ENCODE measurements at places on chromosomes 5 and 9. TPM values are rescaled to one million over a fixed set of nuclear protein-coding genes. Genes with fewer than 3 reads are reported as not detected.

The GRM6 gene
- not detected for total RNA-seq

DNA sequence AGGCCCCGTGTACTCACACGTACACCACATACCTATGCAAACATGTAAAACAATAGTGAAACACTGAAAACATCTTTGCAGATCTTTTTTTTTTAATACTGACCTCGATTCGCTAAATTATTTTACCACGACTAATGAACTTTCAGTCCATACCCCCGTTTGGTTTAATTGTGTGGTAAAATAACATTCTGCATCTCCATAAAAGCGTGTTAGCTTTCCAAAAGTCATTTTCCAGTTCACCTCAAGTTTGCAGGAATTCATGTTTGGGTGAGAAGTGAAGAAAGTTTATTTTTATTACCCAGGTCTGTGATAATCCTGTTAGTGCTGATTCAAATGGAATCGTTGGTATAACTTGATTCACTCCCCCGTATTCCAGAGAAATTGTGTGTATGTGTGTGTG, 652 bp downstream of the ARSK start:
- no peaks in the 10 kb centered on the region for H3K27me3 ChIP-seq
- no peaks in the 10 kb centered on the region for H3K36me3 ChIP-seq
- peak overlapping the region; percentile 77 for H3K27ac ChIP-seq
- peaks cover 7% of the 10 kb centered on the region for H3K4me1 ChIP-seq
- no peak for DNase-seq

The LCN2 gene
- total RNA-seq = 3.6 TPM

GRCh38 chr5:146240951-146241350, 37.5 kb downstream of the RBM27 start:
- H3K4me3 ChIP-seq = no peak overlapping the region
- H3K36me3 ChIP-seq = no peaks in the 10 kb centered on the region
- no peaks in the 10 kb centered on the region for H3K27me3 ChIP-seq
- peaks cover 3% of the 10 kb centered on the region for H3K4me1 ChIP-seq

The SLC25A2 gene
- total RNA-seq = not detected

GRCh38 chr5:22596404-22596970, 256.7 kb downstream of the CDH12 start:
- no peaks in the 10 kb centered on the region for H3K4me1 ChIP-seq
- no peak overlapping the region for H3K4me3 ChIP-seq
- no peaks in the 10 kb centered on the region for H3K36me3 ChIP-seq
- no peak overlapping the region for H3K27ac ChIP-seq

GRCh38 chr5:6604946-6605345, 27.9 kb downstream of the NSUN2 start:
- H3K27me3 ChIP-seq = no peaks in the 10 kb centered on the region
- no peaks in the 10 kb centered on the region for H3K36me3 ChIP-seq
- no peak overlapping the region for H3K4me3 ChIP-seq
- no peaks in the 10 kb centered on the region for H3K4me1 ChIP-seq

The PELO gene
- total RNA-seq = 11.3 TPM

DNA sequence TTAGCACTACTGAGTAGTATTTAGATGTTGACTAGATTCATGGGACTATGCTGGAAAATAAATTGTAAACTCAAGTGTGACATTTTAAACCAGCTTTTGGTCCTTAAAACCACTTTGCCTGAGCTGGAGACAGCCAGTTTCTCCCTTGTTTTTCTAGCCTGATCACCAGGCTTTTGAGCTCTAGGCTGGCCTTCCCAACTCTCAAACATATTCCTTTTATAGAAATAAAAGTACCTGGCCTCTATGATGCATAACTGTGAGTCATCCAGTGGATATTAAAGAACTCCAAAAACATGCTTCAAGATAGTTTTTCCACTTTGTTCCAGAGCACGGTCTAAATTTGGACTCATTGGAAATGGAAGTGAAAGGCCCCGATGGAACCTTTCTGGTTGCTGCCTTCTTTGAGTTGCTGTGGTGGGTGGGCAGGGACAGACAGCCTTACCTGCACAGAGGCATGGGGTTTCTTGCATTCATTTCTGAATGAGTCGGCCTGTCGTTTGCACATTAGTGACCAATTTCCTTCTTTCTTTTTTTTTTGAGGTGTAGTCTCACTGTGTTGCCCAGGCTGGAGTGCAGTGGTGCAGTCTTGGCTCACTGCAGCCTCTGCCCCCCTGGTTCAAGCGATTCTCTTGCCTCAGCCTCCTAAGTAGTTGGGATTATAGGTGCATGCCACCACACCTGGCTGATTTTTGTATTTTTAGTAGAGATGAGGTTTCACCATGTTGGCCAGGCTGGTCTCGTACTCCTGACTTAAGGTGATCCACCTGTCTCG, 43.1 kb downstream of the TRIO start:
- no peak for DNase-seq
- no peaks in the 10 kb centered on the region for H3K36me3 ChIP-seq
- H3K27me3 ChIP-seq = no peaks in the 10 kb centered on the region

The GPR151 gene
- not detected for total RNA-seq

The CCNI2 gene
- total RNA-seq = not detected

DNA sequence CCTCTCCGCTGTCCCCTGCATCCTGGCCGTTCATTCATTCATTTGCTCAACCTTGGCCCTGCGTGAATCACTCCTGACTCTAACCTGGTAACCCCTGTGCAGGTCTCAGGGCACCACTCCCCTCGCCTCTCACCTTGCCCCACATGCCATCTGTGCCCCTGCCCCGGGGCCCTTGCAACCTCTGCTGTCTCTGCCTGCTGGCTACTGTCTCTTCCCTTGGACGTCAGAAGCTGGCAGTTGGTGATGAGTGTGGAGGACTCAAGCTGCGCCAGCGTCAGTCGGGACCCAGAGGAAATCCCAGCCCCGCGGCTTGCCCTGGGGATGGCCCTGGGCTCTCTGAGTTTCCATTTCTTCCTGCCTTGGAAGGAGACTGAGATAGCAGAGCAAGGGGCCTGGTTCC, 154.9 kb downstream of the OLFM1 start:
- DNase-seq = no peak
- H3K4me1 ChIP-seq = no peaks in the 10 kb centered on the region
- H3K27ac ChIP-seq = no peak overlapping the region

- no peaks in the 10 kb centered on the region for H3K4me1 ChIP-seq
- no peak for DNase-seq
- H3K27me3 ChIP-seq = no peaks in the 10 kb centered on the region
- H3K4me3 ChIP-seq = no peak overlapping the region
- no peak overlapping the region for H3K27ac ChIP-seq
- H3K36me3 ChIP-seq = no peaks in the 10 kb centered on the region
Measured at GRCh38 chr9:11016081-11016480, 403.3 kb upstream of the PTPRD start.

- DNase-seq = no peak
- H3K27ac ChIP-seq = no peak overlapping the region
- H3K4me3 ChIP-seq = no peak overlapping the region
- H3K36me3 ChIP-seq = no peaks in the 10 kb centered on the region
Measured at GRCh38 chr5:175696139-175696854, 38.4 kb downstream of the HRH2 start.

- H3K27me3 ChIP-seq = no peaks in the 10 kb centered on the region
- no peak overlapping the region for H3K27ac ChIP-seq
- no peak for DNase-seq
- H3K4me1 ChIP-seq = peaks cover 8% of the 10 kb centered on the region
Measured at GRCh38 chr5:56128113-56128512, 105.0 kb downstream of the ANKRD55 start.

The SH3GL2 gene
- total RNA-seq = 0.85 TPM

DNA sequence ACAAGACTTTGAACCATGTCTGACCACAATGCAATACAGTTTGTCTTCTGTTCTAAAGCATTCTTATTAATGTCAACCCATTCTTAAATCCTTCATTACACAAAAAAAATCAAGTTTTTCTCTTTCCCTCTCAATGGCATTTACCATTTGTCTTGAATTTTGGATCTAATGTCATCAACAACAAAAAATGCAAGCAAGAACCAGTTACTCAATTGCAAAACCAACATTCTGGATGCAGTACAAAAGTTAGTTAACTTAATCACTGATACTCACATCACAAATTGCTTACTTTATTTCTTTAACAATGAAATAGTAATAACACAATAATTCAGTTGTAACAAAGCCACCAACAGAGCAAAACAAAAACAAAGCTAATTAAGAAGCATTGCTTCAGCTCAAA, 6.0 kb downstream of the C9orf40 start:
- H3K36me3 ChIP-seq = no peaks in the 10 kb centered on the region
- no peak overlapping the region for H3K27ac ChIP-seq
- no peak for DNase-seq
- no peaks in the 10 kb centered on the region for H3K4me1 ChIP-seq

DNA sequence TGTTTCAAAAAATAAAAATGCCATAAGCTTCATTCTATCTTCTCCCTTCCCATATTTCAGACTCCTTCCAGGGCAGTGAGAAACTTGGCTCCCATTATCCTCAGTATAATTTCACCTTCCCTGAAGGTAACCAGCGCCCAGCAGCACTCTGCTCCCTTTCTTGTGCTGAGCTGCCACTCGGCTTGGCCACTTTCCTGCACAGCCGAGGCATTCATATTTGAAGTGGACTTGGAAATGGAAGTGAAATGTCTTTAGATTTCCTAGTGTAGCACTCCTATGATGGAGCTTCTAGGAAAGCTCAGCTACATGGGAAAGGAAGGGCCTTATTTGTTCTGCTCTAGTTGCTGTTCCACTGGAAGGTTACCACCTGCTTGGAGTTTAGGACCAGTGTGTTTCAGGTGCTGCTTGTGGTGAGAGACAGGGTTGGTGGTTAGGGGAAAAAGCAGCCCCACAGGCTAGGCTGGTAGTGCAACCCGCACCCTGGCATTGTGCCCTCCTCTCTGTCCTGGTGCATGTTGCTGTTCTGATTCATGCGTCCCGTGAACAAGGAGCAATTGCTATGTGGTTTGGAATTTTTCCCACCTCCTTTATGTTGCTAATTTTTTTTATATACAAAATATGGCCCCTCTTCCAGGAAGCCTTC, 53.8 kb downstream of the RAD23B start:
- H3K4me3 ChIP-seq = no peak overlapping the region
- no peak for DNase-seq
- no peak overlapping the region for H3K27ac ChIP-seq
- H3K27me3 ChIP-seq = no peaks in the 10 kb centered on the region
- H3K36me3 ChIP-seq = no peaks in the 10 kb centered on the region

The CCDC69 gene
- total RNA-seq = 23.0 TPM

DNA sequence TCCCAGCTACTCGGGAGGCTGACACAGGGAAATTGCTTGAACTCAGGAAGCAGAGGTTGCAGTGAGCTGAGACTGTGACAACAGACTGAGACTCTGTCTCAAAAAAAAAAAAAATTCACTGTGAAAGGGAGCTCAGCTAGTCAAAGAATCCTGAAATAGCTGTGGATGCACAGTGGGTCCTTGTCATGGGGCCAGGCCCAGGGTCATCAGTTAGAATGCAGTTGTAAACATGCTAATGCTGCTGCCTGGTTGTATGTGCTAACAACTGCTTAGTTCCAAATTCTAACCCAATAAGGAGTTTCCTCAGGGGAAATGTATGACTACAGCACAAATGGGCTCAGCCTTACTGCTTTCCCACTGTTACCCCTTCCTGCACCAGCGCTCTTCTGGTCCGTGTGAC, 84.0 kb downstream of the PALM2AKAP2 start:
- DNase-seq = no peak
- H3K27ac ChIP-seq = no peak overlapping the region
- no peaks in the 10 kb centered on the region for H3K36me3 ChIP-seq

The ARID3C gene
- not detected for total RNA-seq

DNA sequence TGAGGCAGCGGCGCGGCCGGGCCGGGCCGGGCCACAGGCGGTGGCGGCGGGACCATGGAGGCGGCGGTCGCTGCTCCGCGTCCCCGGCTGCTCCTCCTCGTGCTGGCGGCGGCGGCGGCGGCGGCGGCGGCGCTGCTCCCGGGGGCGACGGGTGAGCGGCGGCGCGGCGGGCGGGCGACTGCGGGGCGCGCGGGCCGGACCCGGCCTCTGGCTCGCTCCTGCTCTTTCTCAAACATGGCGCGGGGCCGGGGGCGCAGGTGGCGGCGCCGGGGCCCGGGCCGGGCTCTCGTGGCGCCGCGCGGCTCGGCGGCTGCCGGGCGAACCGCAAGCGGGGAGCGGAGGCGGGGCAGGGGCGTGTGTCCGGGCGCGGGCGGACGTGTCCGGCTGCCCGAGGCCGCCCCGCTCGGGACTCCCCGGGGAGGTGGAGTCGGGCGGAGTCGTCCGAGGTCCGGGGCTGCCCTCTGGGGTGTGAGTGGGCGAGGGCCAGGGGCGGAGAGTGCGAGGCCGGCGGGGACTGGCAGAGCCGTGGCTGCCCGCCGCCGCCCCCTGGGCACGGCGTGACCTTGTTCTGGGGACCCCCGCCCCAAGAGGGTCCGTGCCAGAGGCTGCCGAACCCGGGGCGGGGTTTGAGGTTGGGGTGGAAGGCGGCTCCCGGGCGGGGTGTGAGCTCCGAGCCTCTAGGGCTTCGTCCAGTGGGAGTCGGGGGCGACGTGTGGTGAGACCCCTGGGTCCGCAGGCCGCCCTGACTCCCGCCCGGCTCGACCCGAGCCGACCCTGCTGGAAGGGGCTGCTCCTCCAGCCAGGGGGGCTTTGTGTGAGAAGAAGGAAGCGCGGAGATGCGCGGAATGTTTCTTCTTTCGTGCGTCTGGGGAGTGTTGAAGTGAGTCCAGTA, 485 bp downstream of the TGFBR1 start:
- DNase-seq = peak; percentile 76
- H3K4me3 ChIP-seq = peak overlapping the region; percentile 66
- H3K4me1 ChIP-seq = peaks cover 3% of the 10 kb centered on the region
- H3K27me3 ChIP-seq = no peaks in the 10 kb centered on the region
- H3K27ac ChIP-seq = peak overlapping the region; percentile 53

- no peak for DNase-seq
- no peaks in the 10 kb centered on the region for H3K27me3 ChIP-seq
- no peaks in the 10 kb centered on the region for H3K4me1 ChIP-seq
- H3K27ac ChIP-seq = no peak overlapping the region
- no peak overlapping the region for H3K4me3 ChIP-seq
Measured at GRCh38 chr9:3268223-3268622, 257.6 kb downstream of the RFX3 start.

The KLHL3 gene
- 6.0 TPM for total RNA-seq

GRCh38 chr9:31492229-31492628, 892.2 kb upstream of the ACO1 start:
- no peak overlapping the region for H3K4me3 ChIP-seq
- DNase-seq = no peak
- H3K36me3 ChIP-seq = no peaks in the 10 kb centered on the region
- no peaks in the 10 kb centered on the region for H3K27me3 ChIP-seq
- H3K27ac ChIP-seq = no peak overlapping the region

The GPR150 gene
- total RNA-seq = not detected

The TMEM252 gene
- not detected for total RNA-seq

DNA sequence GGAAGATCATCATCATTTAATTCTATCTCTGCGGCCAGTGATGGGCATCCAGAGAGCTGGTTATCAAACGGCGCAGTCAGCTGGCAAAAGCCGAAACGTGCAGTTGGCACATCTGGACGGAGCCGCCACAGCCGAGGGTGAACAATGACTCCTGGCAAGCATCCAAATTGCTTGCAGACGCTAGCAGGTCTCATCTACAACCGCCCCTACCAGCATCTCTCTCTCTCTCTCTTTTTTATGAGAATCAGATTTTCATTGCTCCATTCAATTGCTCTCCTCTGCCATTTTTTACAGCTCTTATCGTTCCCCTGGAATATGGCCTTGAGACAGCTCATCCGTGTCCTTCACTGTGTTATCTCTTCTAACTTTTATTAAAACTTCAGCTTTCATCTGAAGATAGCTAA, 165.2 kb downstream of the MAPKAP1 start:
- H3K4me1 ChIP-seq = peaks cover 35% of the 10 kb centered on the region
- no peaks in the 10 kb centered on the region for H3K36me3 ChIP-seq
- no peak overlapping the region for H3K27ac ChIP-seq

Measured in ovary (tissue), 10 donors.